Peyer's patch (tissue), 4 donors: ENCODE measurements at places on chromosomes 3 and 15.

GRCh38 chr3:122506450-122506849, 8.3 kb downstream of the KPNA1 start:
- no peak for DNase-seq

- DNase-seq, result no peak
Observed at GRCh38 chr3:196998966-196999760, 30.5 kb downstream of the MELTF start.

GRCh38 chr3:55816794-55817576, 329.9 kb upstream of the WNT5A start:
- DNase-seq, result no peak

DNA sequence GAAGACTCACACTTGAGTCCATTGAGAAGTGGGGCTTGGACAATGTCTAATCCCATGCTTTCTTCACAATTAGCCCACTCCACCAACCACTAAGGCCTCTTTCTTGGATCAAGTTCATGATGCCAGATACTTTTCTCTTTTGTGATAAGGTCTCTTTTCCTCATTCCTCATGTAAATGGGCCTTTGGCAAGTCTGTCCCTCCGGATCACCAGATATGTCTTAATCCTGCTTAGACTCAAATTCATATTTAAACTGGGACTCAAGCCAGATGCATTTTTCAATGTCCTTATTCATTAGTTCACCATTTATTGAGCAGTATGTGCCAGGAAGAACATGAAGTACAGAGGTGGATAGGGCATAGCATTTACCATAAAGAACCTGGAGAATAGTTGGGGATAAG, 671.1 kb downstream of the TBL1XR1 start:
- no peak for DNase-seq

DNA sequence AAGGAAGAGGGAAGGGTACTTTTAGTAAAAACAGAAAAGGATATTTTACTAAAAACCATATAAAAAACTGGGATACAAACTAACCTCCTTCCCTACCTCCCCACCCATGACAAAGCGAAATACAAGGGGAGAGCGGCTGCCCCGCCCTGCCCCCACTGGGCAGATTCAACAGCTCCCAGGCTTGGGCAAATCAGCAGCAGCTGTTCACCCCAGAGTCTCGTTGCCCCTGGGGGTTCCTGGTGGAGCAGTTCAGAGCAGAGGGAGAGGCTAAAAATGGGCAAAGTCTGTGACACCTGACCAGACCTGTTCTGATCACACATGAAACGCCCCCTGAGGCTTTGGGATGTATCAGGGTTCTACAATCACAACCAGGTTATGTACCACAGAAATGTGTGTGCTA, 2.5 kb upstream of the ETFA start:
- no peak for DNase-seq

- no peak for DNase-seq
Observed at GRCh38 chr3:56192001-56192400, 276.3 kb downstream of the ERC2 start.

DNA sequence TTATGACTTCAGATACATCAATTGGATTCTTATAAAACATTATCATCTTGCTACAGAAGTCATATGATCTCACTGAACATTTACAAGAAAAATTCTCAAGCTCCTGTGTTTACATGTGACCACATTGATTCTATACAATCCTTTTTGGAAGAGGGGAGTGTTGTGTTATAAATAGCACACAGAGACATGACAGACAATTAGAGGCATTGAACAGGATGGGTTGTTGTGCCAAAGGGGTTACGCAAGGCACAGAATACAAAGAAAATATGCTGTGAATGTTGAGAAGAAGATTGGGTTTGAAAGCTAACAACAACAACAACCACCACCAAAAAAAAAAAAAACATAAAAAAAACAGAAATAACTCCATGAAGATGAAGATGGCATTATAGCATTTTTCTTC, 32.5 kb upstream of the TBL1XR1 start:
- DNase-seq, result no peak

DNA sequence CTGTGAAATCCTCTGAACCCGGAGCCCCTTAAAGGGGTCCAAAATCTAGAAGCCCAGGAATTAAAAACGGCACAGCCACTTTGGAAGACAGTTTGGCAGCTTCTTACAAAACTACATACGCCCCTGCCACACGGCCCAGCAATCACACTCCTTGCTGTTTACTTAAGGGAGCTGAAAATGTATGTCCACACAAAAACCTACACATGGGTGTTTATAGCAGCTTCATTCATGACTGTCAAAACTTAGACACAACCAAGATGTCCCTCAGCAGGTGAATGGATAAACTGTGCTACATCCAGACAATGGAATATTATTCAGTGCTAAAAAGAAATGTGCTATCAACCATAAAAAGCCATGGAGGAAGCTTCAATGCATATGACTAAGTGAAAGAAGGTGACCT, 162.5 kb downstream of the NUP210 start:
- DNase-seq, result no peak

DNA sequence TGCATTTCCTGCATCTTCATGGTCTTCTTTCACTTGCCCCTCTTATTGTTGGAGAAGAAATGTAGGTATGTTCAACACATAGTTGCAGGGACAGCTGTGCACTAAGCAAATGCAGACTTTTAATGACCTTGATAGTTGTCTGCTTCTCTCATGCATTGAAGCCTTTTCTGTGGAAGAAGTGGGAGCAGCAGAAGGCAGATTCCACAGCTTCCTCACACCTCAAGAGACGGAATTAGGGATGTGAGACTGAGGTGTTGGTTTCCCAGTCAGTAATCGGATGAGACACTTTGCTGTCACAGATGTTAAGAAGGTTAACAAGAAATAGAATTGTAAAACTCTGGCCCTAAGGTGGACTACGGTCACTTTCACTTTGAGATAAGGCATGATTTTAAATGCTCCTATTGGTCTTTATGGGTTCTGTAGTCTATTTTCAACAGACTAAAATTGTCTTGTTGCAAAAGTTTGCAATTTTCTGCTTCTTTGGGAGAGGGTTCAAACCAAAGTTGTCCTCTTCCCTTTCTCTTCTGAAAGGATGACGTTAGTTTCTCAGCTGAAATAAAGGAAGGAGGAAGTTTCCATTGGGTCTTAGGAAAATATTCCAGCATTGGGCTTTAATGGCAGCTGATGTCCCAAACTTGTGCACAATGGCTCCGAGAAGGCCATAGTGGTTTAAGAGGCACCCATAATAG, 117.4 kb downstream of the LPP start:
- no peak for DNase-seq

DNA sequence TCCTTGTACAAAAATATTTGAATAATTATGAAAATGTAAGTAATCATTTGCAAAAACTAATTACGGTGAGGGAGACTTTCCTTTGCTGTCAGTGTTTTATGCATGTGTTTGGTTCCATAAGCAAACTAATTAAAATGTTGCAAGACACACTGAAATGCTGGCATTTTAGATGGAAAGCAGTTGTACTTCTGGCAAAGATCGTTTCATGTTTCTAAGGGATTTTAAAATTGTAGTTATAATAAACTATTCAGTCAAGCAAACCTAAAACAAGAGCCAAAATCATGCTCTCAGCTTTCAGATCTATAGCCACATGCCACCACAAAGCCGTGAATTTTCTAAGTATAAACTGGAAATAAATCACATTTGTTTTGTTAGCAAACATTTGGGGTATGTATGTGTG, 240.1 kb upstream of the ZNF385D start:
- no peak for DNase-seq

GRCh38 chr15:66128116-66128680, 125.4 kb downstream of the MEGF11 start:
- DNase-seq, result no peak

DNA sequence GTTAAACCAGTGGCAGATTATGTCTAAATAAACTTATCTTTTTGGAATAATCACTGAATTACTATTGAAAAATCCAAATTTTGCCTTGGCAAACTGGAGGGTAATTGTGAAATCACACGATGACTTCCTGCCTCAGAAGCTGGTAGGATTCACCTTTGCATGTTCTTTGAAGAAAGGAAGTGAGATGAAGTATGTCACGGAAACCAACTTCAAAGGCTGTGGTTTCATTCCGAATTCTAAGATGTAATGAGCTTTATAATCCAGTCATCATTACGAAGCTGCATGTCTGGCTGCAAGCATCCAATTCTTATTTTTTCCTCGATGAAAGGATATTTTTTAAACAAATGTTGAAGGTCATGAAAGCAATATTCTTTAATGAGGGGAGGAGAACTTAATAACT, 15.0 kb upstream of the ZBED2 start:
- DNase-seq, result no peak

GRCh38 chr3:27185231-27185989, 183.8 kb downstream of the NEK10 start:
- no peak for DNase-seq

GRCh38 chr3:31544634-31545033, 11.9 kb downstream of the STT3B start:
- no peak for DNase-seq

- no peak for DNase-seq
Observed at GRCh38 chr15:62119227-62119864, 45.7 kb downstream of the C2CD4B start.
